PC-9 (cell line): ENCODE measurements at places on chromosomes 1 and 21. TPM values are rescaled to one million over a fixed set of nuclear protein-coding genes. Genes with fewer than 3 reads are reported as not detected.
A peak's percentile ranks its signal among the peaks of the same experiment; 100 is the strongest.

GRCh38 chr1:217078078-217078690, 355.0 kb upstream of the ESRRG start:
- DNase-seq: no peak

DNA sequence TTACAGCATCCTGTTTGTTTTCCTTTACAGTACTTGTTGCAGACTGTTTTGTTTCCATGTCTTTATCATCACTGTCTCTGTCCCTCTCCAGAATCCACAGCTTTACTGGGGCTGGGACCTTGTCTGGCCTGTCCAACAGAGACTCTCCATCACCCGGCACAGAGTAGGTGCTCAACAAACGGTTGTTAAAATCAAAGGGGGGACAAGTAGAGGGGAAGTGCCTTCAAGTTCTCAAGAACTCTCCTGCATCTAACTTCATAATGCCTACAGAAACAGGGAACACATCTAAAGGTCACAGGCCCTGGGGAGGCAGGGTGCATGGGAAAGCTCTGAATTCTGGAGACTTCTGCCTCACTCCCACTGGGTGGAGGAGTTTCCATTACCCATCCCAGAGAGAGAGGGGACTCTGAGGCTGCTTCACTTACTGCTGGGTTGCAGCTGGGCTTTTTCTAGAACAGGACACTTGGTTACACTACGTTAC, 2.3 kb upstream of the ECE1 start:
- no peak for DNase-seq

DNA sequence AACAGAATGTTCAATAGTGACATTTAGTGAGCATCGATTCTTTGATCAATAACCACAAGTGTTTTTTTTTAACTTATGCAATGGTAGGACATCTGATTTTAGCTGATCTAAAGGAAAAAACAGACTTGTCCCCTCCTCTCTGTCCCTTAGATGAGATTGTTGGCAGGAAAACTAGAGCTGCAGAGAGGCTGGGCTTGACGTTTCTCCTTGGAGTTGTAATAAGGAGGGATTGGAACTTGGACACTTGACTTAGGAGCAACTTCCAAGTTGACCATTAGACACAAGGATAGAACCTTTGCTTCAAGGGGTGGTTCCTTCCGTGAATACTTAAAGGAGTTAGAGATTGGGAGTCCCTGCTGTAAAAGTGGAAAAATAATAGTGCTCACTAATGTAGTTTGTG, 49.9 kb downstream of the KAZN start:
- no peak for DNase-seq

- DNase-seq: no peak
These were observed 60.3 kb downstream of the UBE2T start for GRCh38 chr1:202281316-202282024.

GRCh38 chr21:28963831-28964230, 28.8 kb downstream of the LTN1 start:
- DNase-seq: no peak

GRCh38 chr1:30195424-30196134, 527.8 kb downstream of the MATN1 start:
- no peak for DNase-seq

GRCh38 chr1:10308001-10308400, 90.9 kb upstream of the PGD start:
- DNase-seq: no peak

DNA sequence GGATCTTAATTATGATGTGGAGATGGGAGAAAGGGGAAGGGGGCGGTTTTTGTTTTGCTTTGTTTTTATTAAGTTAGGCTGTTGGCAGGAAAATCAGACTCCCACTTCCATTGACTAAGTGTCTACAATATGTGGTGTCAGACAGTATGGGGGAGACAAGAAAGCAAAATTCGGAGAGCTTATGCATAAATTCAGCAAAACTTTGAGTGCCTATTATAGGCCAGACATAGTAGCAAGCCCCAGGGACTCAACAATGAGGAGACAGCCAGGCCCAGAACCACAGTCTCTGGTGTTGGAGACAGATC, 835 bp upstream of the TSPAN2 start:
- no peak for DNase-seq

- DNase-seq: no peak
These were observed 31.6 kb upstream of the CEP350 start for GRCh38 chr1:179923029-179923428.

- DNase-seq: no peak
These were observed 12.2 kb downstream of the CACHD1 start for GRCh38 chr1:64482128-64482527.

GRCh38 chr1:110174961-110175360, 24.7 kb downstream of the SLC6A17 start:
- no peak for DNase-seq

DNA sequence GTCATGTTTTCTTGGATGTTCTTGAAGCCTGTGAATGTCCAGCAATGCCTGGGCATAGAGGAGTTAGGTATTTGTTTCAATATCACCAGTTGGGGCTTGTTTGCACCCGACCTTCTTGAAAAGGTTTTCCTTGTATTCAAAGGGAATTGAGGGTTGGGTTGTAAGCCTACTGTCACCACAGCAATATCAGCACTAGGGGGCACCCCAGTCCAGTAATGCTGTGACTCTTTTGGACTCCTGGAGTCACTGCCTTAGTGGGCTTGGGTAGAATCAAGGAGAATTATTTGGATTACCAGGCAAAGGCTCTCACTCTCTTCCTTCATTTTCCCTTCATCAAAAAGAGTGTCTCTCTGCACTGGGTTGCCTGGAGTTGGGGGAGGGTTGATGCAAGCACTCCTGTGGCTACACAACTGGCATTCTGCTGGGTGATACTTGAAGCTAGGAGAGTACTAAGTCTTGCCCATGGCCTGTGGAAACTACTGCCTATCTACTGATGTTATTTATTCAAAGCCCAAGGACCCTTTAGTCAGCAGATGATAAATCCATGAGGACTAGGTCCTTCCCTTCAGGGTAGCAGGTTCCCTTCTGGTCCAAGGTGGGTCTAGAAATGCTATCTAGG, 34.5 kb downstream of the OR10R2 start:
- DNase-seq: no peak

- no peak for DNase-seq
These were observed 4.4 kb downstream of the CDC42SE1 start for GRCh38 chr1:151054971-151055547.

DNA sequence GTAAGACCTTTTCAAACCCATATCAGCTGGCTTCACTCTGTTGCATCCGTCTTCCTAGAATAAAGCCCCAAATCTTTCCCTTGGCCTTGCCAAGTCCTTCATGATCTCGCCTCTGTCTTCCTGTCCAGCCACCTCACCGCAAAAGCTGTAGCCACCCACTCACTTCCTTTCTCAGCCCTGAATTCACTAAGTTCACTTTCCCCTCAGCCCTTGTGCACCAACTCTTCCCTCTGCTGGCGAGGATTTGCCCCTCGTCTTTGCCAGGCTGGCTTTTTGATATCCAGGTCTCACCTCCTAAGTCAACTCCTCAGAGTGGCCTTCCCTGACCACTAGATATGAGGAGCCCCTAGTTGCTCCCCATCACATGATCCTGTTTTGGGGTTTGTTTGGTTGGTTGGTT, 3.9 kb upstream of the COL16A1 start:
- no peak for DNase-seq

GRCh38 chr1:94552071-94552586, 10.6 kb upstream of the F3 start:
- DNase-seq: peak; percentile 47

DNA sequence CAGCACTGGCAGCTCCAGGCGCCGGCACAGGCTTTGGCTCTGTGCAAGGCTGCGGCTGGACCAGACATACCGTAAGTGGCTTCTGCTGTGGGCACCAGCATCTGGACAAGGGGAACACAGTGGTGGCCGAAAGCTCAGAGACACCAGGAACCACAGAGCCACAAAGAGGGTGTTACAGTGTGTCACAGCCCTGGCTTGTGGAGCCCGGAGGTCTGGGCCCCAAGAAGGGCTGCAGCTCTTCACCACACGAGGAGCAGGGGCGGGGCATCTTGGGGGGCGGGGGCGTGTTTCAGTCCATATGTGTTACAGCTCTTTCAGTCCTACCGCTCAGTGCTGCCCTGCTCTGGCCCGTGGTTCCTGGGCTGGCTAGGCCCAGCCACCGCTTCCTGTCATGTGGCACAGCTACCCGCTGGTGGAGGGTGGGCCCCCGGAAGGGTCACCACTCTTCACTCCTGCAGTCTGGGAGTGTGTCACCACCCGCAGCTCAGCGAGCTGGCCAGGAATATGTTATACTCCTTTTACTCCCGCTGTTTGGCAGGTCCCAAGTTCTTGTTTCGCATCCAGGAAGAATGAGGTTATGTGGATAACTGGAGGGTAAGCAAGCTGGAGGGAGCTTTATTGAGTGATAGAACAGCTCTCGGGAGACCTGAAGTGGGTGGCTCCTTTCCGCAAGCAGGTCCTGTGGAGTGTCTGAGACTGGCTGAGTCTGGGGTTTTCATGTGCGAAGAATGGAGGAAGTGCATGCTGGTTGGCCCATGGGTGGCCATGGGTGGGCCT, 3.3 kb upstream of the LSM10 start:
- DNase-seq: peak; percentile 78

DNA sequence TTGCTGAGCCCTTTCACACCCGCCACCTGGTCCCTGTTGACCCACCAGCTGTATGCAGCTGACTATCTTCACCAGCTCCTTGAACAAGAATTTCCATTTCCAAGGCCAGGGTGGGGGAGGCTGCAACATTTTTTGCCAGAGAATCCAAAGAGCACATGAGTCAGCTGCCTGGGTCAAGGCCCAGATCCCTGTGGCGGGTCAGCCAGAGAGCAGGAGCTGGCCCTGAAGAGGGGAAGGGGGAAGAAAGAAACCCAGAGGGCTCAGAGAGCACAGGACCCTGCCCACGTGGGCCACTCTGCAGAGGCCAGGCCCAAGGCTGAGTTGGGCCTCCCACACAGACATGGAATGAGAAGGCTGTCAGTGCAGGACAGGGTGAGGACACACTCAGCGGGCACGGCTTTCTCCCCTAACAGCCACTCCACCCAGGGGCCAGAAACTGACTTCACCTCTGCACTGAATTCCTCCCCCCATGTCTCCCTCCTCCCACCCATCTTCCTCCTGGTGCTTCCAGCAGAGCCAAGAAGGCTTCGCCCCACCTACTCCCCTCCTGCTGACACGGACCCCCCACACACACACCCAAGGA, 28.9 kb downstream of the S100A6 start:
- DNase-seq: peak; percentile 43

DNA sequence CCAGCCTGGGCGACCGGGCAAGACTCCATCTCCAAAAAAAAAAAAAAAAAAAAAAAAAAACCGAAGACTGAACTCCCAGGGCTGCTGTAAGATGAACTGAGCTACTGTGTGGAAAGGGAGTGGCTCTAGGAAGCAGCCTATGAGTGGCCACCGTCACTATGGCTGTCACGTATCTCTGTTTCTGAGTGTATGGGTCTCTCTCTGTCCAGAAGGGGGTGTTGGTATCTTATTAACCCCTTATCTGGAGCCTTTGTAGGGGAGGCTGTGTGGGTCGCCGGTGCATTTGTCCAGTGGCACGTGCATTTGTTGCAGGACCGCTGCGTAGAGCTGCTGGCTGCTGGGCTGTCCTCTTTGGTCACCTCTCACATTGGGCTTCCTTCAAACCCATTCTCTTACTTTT, 326.6 kb downstream of the CAMTA1 start:
- no peak for DNase-seq

DNA sequence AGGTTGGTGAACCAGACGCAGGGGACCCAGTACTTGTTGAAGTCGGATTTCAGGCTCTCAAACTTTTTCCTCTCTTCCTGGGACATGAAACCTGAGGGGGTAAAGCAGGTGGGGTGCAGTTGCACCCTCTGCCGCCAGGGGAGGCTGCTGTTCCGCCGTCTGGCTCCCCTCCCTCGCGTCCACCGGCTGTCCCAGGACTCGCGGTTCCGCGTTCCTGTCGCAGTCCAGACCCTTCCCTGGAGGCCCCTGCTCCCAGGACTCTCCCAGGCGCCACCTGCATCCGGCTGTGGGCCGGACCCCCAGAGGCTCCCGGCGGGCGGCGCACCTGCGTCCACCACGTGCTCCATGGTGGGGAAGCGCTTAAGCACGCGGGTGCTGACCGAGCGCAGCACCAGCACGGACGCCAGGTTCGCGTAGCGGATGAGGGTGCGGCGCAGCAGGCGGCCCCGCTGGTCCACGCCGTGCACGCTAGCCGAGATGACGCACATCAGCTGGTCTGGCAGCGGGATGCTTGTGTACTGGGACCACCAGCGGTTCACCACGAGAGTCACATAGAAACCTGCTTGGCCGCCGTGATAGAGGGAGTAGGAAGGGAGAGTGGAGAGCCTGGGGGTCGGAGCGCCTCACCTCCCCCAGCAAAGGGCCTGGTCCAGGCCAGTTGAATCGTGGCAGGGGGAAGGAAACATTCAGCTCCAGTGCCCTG, 1.7 kb downstream of the BEST4 start:
- peak; percentile 84 for DNase-seq

- no peak for DNase-seq
These were observed 52.1 kb upstream of the KCNE2 start for GRCh38 chr21:34311561-34312330.

DNA sequence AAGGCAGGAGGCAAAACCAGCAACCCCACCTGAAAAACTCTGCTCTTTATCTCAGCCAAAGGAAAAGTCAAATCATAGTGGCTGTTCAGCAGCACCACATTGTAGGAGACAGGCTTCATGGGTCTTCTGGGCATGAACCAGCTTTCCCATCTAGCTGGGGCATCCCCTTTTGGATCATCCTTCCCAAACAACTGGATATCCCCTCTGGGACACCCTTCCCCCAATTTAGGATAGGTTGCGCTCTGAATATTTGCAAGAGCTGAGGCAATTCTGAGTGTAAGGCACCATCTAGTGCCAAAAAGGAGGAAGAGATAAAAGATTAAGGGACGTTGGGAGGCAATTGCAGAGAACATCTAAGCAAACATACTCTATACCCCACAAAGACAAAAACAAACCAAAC, 295.8 kb downstream of the MATN1 start:
- no peak for DNase-seq

CYP2J2 gene
- 1.6 and 2.1 TPM in 2 replicates for total RNA-seq

RBP7 gene
- total RNA-seq: 0.61 and 1.8 TPM in 2 replicates

LRRN2 gene
- 4.6 and 7.0 TPM in 2 replicates for total RNA-seq

ARID4B gene
- total RNA-seq: 42.6 and 47.1 TPM in 2 replicates

FCN3 gene
- total RNA-seq: not detected in 2 replicates

EIF2D gene
- total RNA-seq: 57.3 and 59.0 TPM in 2 replicates

PLPPR5 gene
- total RNA-seq: not detected in 2 replicates

VAV3 gene
- total RNA-seq: 0.63 and 1.7 TPM in 2 replicates

MPL gene
- 0.76 and 1.6 TPM in 2 replicates for total RNA-seq

PROX1 gene
- total RNA-seq: not detected in 2 replicates
